ENCODE measurements at places on chromosomes 7 and 10.

- DNase-seq = no peak
Measured at GRCh38 chr7:123433665-123434064, 100.7 kb downstream of the IQUB start.

DNA sequence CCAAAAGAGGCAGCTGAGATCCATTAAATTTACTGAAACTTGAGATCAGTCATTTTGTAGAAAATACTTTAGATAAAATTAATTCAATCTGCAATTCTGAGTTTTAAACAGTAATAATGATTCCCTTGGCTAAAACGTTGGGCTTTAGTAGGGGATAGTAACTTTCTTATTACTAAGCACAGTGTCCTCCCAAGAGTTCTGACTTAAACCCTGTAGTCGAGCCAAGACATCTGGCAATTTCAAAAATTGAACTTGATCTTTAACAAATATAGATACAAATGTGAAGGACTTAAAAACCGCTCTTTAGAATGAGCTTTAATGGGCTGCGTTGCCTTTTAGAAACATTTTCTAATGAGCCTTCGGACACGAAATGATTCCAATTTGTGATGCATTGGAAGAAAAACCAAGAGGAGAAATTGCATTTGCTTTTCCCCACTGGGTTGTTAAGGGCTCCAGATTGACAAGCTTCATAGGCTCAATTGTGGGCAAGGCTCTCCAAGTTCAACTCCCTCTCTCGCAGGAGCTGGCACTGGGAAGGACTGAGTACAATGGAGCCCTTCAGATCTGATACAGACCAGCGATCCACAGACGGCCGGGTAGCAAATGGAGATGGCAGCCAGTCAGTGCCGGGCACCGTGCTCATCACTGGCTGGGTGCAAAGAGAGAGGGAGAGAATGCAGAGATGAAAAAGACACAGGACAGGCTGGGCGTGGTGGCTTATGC is 921.3 kb upstream of the AUTS2 start:
- DNase-seq = no peak

DNA sequence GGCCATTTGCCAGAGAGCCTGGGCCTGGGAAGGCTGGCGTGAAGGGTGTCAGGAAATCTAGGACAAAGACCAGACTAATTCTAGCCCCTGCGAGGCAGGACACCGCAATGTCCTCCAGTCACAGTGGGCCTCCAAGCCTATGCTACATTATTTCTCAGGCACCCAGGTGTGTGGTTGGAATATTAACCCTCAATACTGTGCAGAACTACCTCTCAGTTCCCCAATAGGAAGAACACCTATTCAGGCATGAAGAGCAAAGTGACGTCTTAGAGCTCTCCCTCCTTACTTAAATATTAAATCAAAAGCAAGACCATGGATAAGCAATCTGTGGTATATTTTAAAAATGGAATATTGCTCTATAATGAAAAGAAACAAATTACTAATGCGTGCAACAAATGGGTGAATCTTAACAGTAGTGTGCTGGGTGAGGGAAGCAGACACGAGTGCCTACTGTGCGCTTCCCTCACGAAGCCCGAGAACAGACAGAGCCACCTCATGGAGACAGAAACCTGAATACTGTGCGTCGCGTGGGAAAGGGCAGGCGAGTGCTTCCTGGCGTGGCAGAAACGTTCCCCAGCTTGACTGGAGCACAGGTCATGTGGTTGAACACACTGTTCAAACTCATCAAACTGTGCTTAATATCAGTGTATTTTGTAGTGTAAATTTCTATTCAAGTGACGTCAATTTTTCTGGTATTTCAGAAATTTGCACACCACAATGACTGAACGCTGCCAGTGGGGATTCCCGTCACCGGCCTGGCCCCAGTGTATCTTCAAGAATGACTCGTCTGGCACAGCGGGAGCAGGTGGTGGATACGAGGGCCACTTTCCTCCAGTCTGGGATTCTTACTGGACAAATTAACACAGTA is 15.5 kb upstream of the PTPRN2 start:
- peak; percentile 62 for DNase-seq

- DNase-seq = no peak
Measured at GRCh38 chr10:69949770-69950169, 102.9 kb upstream of the MACROH2A2 start.

GRCh38 chr10:78292982-78293865 is 259.6 kb downstream of the RPS24 start:
- DNase-seq = no peak

- no peak for DNase-seq
Measured at GRCh38 chr7:20513341-20513740, 102.1 kb upstream of the ABCB5 start.

GRCh38 chr7:14305233-14305866 is 315.9 kb upstream of the ETV1 start:
- DNase-seq = no peak

GRCh38 chr7:127600885-127601284 is 7.3 kb downstream of the FSCN3 start:
- DNase-seq = no peak

DNA sequence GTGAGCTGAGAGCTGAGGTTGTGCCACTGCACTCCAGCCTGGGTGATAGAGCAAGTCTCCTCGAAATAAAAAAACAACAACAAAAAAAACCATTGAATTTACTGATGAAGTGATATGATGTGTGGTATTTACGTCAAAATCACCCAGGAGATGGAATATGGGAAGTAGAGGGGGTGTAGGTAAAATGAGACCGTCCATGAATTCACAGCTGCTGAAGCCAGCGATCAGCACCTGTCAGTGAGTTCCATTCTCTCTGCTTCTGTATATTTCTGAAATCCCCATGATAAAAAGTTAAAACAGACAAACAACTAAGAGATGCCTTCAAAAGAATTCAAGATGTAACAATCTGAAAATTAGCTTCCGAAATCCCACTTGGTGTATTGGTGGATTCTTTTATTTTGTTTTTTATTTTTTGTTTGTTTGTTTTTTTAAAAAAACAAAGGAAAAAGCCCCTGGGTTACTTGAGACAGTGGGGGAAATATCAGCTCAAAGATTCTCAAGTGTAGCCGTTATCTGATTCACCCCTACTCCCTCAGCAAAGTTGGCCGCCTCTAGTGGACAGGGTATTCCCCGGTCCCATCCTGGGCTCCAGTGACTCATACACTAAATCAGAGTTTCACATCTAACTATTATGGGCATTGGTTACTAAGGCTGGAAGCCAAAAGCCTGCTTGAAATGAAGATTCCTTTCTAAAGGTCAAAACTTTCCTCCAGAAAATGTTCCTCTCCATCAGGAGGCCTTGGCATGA is 76.4 kb downstream of the MAP3K8 start:
- peak; percentile 66 for DNase-seq

DNA sequence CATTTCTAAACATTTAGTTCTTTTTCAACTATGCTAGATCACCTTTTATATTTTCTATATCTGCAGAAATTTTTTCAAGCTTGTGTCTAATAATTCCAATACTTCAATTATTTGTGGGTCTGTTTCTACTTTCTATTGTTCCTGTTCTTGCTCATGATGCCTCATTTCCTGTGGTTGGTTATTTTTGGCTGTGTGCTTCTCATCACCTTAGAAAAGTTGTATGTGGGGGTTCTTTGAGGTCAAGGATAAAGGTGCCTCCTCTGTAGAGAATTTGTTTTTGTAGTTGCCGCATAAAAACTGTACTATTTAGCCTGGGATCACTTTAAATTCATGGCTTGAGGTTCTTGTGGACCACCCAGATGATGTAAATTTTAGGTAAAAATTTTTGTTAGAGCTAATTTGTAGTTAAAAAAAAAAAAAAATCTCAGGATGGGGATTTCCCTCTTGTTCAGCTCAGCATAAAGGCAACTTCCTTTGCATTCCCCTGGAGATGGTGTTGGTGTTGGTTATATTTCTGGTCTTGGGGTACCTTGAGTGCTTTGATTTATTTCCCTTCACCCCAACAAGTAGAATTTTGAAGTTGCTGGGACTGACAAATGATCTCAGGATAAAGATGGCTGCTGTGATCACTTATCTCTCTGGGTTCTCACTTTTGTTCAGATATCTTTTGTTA is 27.0 kb upstream of the JAZF1 start:
- DNase-seq = peak; percentile 86

GRCh38 chr10:96511044-96511945 is 2.4 kb downstream of the TLL2 start:
- DNase-seq = no peak

DNA sequence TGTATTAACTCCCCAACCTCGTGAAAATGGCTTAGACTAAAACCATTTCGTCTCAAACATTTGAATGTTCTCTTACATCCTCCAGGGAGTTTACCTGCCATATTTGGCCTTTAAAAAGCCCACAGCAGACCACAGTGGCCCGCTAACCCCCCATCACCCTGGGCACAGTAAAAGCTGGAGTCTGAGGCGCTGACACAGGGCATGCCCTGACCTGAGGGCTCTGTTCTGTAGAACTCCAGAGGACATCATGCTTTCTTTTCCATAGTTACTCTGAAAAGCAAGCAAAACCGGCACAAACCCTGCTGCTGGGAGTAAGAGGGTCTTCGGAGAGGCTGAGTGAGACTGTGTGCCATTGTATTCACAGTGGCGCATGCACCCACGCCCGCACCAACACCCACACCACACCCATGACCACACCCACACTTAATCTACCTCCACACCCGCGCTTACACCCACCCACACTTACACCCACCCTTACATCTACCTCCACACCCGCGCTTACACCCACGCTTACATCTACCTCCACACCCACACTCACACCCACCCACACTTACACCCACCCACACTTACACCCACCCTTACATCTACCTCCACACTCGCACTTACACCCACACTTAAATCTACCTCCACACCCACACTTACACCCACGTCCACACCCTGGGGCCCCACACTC is 32.1 kb downstream of the LRRC27 start:
- no peak for DNase-seq

DNA sequence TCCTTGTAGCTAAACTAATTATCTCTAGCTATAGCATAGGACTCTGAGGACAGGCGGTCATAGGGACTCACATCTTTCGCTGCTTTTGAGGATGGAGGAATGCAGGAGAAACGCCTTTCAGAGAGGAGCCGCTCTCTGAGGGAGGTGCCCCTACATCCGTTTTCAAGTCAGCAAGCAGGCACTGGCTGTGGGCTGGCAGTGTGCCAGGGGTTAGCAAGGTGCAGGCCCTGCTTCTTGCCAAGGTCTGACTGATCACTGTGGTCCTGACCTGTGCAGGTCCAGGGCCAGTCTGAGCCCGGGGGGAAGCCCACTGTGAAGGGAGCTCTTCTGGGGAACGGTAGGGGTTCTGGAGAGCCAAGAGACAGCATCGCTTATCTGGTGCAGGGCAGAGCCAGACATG is 89.4 kb downstream of the SH3PXD2A start:
- DNase-seq = no peak

GRCh38 chr10:50310560-50311174 is 59.4 kb upstream of the ASAH2 start:
- no peak for DNase-seq

DNA sequence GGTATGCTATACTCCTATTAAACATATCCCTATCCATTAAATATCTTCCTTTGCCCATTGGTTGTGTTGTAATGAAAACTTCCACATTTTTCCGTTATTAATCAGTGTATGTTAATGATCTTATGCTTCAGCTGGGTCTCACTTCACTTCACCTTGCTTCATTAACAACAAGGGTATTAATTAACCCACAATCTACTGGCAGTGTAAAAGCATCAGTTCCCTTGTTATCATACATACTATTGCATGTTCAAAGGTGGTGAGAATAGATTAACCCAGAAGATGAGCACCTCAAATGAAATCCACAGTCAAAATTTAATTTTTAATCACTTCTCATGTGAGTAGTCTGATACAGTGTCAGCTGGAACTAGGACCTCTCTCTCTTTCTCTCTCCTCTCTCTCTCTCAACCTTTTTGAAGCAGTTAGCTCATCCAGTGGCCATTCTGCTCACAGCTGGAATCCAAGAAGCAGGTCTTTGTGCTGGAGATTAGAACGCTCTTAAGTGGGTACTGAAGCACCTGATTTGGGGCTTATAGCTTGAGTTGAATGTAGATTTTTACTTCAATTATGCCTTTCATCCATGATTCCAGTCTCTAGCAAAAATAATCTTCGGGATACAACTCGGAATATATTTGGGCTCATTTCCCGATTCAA is 172.3 kb downstream of the RAPGEF5 start:
- no peak for DNase-seq

- DNase-seq = no peak
Measured at GRCh38 chr7:25626451-25627131, 398.3 kb upstream of the NPVF start.

DNA sequence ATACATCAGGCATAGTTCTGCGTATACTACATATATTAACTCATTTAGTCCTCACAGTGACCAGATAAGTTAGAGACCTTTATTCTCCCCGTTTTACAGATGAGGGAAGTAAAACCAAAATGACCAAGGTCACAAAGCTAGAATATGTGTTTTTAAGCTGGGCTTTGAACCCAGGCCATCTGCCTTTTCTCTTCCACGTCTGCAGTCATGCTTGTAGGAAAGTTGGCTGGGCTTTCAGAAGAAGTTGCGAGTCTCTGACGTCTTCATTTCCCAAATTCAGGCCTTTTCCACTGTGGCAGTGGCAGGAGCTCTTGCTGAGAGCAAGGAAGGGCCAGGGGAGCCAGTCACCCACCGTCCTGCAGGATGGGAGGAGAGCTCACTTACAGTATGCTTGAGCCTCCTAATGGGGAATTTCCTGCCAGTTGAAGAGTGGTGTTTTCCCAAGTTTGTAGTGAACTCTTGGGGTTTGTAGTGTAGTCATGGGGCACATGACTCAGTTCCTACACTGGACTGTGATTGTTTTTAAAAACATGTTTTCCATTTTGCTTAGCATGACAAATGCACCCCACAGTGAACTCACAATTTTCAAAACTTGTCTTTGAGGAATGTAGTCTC is 34.2 kb downstream of the CYP17A1 start:
- peak; percentile 77 for DNase-seq

- DNase-seq = no peak
Measured at GRCh38 chr7:1555813-1556543, at the start of gene TMEM184A. Gene TMEM184A, minus strand, starts transcription at chr7:1556205. Its CDS starts 721 bp downstream, at chr7:1555484.

- DNase-seq = peak; percentile 31
Measured at GRCh38 chr7:152594801-152595200, 81.1 kb downstream of the XRCC2 start.

DNA sequence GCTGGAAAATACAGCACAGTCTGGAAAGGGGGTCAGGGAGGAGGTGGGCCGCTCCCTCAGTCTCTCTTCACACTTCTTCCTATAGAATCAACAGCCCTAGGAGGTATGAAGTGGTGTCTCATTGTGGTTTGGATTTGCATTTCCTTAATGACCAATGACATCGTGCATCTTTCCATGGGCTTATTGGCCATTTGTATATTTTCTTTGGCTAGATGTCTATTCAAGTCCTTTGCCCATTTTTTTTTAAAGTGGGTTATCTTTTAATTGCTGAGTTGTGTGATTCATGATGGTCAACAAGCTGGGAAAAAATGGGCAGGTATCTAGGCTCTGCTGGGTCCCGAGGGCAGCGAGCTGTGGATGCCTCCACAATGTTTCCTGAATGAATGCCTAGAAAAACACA is 29.1 kb downstream of the TMEM130 start:
- no peak for DNase-seq

DNA sequence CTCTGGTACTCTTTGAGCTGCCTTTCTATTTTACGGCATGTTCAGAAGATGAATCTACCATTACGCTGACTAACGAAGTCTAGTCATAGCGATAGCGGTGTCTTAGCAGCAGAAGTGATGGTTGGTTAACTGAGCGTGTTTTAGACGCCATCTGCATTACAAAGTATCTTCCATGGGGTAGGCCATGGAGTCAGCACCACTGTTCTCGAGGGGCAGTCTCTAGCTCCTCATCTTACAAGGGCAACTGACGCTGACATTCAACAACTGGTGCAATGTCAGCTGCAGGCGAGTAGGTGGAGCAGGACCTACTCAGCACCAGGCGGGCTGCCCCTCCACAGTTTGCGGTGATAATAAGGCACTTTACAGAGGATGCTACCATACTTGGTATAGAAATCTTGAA is 88.7 kb downstream of the ADARB2 start:
- no peak for DNase-seq
